Right hindlimb (tissue), 1 donor: ENCODE measurements at places on chromosomes 3 and 15.

DNA sequence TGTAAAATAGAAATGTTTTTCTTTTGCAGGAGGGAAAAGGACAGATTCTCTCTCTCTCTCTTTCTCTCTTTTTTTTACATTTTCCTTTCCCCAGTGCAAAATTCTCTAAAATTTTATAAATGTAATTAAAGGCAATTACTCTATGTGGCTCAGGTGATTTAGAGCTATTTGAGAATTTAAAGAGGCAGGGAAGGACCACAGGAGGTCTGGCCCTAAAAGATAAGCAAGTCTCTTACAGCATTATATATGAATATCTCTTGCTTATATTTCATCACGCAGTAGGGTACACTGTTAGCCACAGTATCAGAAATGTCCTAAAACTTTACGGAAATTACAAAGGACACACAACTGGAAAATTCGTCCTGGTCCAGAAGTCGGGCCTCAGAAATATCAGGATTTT, 70.5 kb upstream of the PPIB start:
- no peak for DNase-seq

GRCh38 chr15:65212097-65212496, 824 bp upstream of the CILP start:
- DNase-seq: no peak

- no peak for DNase-seq
Measured at GRCh38 chr3:105774444-105775180, 94.2 kb downstream of the CBLB start.

DNA sequence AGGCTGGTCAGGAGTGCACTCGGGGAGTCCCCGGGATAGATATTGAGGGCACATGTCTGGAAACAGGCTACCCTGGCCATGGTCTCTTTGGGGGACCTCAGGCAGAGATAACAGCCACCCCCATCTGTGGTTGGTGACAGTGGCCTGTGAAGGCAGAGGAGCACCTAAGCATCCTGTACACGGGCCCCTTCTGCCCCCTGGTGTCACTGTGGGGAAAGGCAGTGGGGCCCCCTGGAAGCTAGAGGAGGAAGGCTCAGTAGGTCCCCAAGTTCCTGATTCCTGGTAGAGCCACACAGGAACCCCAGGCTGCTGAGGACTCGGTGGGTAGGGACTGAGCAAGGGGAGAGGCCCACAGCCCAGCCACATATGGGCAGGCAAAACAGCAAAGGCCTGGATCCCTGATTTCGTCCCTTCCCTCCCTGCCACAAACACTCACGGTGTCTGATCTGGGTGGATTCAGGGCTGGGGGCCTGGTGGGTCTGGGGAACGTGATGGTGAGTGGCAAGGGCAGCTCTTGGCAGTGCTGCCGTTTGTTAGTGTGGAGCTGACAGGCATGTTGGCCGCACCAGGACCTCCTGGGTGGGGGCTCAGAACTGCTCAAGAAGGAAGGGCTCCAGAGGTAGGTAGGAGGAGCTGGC, 14.1 kb upstream of the CXCR6 start:
- peak; percentile 51 for DNase-seq

- DNase-seq: no peak
Measured at GRCh38 chr3:5205165-5205941, 17.8 kb downstream of the EDEM1 start.

DNA sequence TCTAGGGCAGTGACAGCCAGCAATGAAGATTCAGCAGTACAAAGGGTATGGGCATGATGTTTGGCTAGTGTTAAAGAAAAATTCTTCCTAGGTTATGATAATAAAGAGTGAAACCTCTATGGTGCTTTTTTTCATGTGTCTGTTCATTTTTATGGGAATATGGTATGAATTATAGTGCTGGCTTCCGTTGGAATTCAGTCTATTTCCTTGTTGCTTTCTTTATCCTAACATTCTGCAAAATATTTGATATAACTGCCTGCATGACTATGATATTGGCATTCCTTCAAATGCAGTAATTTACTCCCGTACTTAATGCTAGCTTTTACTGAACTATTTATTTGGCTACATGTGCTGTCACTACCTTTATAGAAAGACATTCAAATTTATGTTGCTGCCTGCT, 57.6 kb upstream of the ATP11B start:
- DNase-seq: no peak

DNA sequence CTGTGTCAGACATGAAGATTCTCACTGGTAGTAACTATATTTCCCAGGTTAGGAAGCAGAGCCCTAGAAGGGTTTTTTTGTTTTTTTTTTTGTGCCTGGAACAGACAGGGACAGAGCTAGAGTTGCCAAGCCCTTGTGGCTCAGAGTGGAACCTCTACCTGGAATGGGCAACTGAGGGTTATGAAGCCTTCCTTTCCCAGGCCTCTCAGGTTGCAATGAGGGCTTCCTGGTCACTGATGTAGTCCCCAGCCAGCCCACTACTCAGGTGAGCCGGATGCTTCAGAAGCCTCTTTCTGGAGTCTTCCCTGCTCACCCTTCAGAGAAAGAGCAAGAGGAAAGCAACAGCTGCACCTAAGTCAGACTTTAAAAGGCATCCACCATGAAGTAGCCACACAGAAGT, 48.8 kb upstream of the MANF start:
- no peak for DNase-seq

GRCh38 chr3:113878403-113878802, 39.8 kb downstream of the GRAMD1C start:
- DNase-seq: no peak

DNA sequence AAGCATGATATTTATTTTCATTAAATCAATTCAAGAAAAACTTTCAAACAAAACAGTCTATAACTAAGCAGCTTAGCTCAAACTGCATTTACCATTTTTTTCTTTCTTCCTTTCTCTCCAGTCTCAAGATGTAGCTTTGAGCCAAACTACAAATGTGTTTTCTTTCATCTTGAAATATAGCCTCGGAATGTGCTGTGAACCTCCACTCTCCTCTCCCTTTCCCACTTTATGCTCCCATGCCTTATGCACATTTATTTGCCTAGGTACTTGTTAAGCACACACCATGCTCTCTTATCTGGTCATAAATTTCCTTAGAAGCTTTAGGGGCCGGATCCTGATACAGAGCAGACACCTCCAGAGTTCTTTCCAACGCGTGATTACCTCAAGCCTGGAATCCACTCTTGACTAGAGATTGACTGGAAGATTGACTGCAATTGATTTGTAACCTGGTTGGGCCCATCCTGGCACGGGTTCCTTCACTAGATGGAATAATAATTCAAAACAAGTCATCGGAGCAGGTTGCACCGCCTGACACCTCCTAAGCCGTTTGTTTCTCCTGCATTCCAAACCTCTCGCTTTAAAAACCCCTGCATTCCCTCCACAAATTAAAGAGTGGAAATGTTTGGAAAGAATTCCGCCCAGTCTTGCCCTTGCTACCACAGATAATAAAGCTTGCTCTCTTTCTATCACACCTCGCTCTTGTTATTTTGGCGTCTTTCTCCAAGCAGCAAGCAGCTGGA, 344.7 kb downstream of the CHL1 start:
- no peak for DNase-seq

GRCh38 chr3:1728510-1728909, 370.2 kb upstream of the CNTN4 start:
- DNase-seq: no peak

GRCh38 chr3:143236226-143236964, 116.8 kb downstream of the CHST2 start:
- DNase-seq: no peak

- no peak for DNase-seq
Measured at GRCh38 chr3:69775751-69776150, 36.5 kb downstream of the MITF start.

DNA sequence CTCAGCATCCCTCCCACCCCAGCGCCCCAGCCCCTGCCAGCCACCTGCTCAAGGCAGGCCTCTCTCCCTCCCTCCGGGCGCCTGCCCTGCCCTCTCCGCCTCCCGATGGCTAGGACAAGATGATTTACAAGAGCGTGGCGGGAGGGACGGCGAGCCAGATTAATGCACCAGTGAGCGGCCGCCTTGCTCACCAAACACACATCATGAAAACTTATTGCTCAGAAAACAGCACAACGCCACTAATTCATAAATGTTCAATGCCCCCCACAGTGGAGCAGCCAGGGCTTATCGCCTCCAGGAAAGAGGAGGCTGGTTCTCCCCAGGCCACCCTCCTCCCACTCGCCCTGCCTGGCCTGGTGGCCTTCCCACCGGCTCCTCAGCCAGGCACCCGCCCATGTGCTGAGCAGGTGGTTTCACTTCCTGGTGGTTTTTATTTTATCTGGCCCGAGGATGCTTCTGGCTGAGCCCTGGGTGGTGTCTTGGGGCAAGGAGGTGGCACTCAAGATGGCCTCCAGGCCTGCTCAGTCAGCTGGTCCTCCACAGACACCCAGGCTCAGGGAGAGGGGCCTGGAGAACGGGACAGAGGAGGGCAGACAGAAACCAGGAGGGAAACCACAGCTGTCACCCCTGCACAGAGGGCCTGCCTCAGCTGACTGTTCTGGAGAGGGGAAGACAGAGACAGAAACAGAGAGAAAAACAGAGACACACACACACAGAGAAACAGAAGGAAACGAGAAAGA, 284.9 kb downstream of the UACA start:
- no peak for DNase-seq

DNA sequence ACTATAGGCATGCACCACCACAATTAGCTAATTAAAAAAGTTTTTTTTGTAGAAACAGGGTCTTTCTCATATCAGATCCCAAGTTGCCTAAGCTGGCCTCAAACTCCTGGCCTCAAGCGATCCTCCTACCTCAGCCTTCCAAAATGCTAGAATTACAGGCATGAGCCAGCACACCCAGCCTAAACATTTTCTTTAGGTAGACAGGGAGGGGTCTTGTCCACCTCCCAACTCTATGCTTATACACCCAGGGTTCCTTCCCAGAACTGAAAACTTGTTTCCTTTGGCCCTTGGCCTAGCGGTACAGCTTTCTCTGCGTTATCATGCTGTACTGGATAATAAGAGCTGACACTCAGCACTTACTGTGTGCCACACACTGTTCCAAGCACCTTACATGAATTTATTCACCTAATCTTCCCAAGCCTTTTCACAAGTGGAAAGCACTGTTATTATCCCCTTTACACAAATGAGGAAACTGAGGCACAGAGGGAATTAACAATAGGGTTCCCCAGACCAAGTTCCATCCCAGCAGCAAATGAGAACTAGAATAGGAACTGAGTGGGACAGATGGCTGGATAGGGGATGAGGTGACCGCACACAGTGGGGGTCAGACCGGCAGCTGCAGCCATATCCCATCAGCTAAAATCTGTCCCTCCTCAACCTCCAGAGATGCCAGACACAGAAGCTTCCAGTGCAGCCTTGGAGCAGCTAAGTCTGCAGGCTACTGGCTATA, 150.8 kb downstream of the MEGF11 start:
- DNase-seq: no peak

GRCh38 chr3:39587113-39587512, 119.6 kb downstream of the MOBP start:
- no peak for DNase-seq

DNA sequence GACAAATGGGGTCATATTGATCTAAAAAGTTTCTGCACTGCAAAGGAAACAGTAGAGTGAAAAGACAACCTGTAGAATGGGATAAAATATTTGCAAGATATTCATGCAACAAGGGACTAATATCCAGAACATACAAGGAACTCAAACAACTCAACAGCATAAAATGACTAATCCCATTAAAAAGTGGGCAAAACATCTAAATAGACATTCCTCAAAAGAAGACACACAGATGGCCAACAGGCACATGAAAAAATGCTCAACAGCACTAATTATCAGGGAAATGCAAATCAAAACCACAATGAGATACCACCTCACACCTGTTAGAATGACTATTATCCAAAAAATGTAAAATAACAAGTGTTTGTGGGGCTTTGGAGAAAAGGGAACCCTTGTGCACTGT, 8.8 kb downstream of the SLC12A8 start:
- DNase-seq: no peak

GRCh38 chr3:125280668-125281361, 68.3 kb upstream of the SLC12A8 start:
- no peak for DNase-seq

DNA sequence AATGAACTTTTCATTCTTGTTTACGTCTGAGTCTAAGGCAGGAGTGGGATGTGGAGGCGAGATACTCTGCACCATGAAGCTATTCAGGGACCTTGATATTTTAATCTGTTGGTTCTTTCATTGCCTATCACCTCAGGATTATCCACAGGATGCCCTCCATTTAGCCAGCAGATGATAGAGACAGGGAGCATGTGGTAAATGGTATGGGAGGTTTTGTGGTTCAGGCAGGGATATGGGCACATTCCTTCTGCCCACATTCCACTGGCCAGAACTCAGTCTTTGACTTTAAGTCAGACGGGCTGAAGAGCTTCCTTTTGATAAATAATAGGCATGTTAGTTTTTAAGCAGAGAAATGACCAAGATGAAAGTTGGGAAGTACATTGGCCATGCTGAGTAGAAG, 548.0 kb upstream of the CCDC54 start:
- no peak for DNase-seq

- DNase-seq: no peak
Measured at GRCh38 chr3:139572847-139573672, 33.5 kb upstream of the RBP1 start.

DNA sequence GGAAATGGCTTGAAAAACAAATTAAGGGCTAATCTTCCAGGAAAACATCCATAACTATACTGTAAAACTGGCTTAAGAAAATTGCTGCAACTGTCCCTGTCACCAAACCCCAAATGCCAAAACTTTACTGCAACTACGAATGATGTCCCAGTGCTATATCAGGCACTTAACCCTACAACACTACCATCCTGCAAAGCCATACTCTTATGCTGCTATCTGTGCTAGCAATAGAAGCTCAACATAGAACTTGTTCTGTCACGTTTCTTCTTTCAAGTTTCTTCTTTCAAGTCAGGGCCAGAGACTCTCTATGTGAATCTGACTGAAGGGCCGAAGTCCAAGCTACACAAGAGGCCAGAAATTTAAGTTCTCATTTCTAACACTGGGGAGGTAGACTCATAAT, 92.5 kb downstream of the IGSF11 start:
- DNase-seq: no peak

DNA sequence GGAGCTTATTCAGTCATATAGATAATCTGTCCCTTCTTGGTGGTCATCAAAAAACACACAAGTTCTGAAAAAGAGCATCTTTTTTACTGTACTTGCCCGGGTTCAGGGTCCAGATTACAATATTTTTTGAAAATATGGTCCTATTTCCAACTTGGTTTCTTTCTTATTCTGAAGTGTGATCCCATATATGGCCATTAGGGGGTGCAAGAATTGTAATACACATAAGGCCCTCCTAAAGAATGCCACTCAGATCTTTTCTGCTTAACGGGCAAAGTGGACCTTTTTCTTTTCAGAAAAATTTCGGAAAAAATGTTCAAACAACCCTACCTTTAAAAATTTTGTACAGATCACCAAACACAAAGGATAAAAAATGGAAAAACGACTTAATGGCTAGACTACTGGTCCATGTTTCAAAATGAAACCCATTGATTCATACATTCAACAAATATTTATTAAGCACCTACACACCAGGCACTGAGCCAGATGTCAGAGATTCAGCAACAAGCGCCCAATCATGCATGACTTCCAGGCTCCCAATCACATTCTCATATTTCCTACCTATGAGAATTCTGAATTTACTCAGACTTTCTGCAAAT, 102.0 kb upstream of the MYRIP start:
- DNase-seq: no peak
